AG09309 (cell line): ENCODE measurements at places on chromosomes 5 and 9.

DNA sequence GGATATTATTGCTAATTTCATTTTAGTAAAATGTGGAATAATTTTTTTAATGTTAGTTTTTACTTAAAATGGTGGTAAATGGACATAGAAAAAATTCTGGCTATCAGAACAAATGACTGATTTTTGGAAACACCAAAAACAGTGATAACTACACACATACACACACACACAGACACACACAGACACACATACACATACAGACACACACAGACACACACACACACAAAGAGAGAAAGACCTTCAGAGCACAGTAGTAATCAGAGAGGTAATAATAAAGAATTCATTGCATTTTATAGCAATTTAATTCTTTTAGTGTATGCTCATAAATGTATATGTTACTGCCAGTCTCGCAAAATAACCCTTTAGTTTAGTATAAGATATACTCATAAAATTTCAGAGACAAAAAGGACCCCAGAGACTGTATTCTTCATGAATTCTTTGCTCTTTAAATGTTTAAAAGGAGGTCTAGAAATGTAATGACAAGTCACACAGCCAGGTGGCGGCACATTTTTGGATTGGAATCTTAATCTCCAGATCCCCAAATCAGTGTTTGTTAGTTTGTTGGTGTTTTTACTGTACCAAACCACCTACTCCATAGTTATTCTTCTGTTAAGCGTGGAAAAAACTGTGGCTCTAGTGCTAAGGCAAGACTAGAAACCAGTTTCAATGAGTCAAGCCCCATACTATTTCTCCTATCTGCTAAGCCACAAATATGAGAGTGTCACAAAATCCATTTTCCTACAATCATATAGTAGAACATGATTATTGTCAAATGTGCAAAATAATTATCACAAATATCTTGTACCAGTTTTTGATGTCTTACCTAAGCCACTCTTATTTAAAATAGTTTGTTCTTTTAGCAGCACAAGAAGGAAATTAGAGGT lies 109.9 kb downstream of the EDIL3 start:
- DNase-seq: no peak

GRCh38 chr5:10579536-10580521 lies 16.0 kb downstream of the ANKRD33B start:
- DNase-seq: no peak

DNA sequence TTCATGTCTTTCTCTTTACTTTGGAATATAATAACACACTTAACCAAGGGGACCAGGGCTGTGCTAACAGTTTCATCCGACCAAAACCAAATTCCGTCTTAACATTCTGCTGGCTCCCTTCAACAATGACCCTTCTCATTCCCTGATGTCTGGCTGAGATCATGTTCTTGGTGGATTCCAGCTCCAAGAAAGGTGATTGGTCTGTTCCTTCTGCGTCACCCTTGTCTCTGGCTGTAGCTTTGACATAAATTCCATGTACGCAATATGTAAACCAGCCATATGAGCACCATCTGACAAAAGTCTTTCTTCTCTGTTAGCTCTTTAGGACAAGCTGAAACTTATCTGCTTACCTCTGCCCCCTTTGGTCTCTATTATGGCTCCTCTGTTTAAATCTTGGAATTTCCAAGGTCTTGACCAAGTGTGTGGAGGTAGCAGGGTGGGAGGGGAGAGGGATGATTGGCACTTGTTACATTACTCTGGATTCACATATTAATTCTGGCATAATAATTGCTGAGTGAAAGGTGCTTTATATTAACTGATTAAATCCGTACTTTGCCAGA lies 45.7 kb upstream of the HSD17B4 start:
- no peak for DNase-seq

- no peak for DNase-seq
Observed at GRCh38 chr9:128499920-128500319, 4.6 kb upstream of the GLE1 start.

DNA sequence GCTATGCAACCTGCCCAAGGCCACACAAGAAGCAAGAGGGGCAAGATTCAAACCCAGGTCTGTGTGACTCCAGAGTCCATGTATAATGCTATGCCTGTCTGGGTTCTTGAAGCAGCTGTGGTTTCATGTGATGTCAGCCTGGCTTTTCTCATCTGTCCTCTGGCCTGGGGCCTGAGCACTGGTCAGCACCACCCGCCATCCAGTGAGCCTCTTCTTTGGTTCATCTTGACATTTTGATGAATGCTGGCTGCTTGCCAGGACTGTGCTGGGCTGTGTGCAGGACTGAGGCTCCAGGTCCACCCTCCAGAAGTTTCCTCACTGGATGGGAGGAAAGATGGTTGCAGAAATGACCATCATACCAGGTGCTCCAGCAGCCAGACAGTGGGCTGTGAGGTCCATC lies 61.5 kb downstream of the TSTD2 start:
- no peak for DNase-seq

- no peak for DNase-seq
Observed at GRCh38 chr5:135441919-135442318, 5.2 kb downstream of the DCANP1 start.

- DNase-seq: no peak
Observed at GRCh38 chr9:34980181-34980761, 9.3 kb upstream of the DNAJB5 start.

DNA sequence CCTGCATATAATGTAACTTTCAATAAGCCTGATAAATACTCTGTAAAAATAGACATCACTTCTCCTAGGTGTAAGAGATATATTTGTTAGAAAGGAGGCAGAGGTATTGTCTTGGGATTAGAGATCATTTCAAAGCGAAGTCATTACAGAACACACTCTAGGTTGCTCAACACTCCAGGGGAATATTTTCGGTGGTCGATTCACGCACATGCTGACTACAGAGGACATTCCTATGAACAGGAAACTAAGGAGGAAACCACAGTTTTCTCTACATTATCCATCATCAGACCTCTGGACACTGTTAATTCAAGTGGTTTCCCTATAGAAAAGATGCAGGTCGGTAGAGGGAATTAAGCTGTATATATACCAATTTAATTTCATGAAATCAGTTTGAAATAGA lies 370.0 kb downstream of the NDUFS4 start:
- no peak for DNase-seq

- DNase-seq: no peak
Observed at GRCh38 chr5:174545926-174546325, 178.5 kb upstream of the MSX2 start.

- DNase-seq: no peak
Observed at GRCh38 chr5:72463449-72464052, 43.7 kb downstream of the ZNF366 start.

DNA sequence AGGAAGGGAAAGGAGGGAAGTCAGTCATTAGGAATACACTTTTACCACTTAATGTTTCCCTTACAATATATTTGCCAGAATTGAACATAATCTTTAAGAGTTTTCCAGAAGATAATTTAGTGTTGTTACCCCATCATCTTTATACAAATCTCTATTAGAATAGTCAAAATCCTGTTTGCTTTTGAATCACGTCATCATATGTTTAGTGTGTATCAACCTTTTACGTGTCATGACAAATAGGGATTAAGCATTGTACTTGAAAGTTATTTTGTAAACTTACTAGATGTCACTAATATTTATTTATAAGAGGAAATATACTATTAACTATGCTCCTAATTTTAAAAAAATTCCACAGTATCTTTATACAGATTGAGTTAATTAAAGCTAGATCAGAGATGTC lies 1899.5 kb downstream of the MAT2B start:
- DNase-seq: no peak

GRCh38 chr5:89043676-89044075 lies 160.7 kb upstream of the MEF2C start:
- DNase-seq: no peak

- no peak for DNase-seq
Observed at GRCh38 chr9:5470122-5470521, 19.8 kb downstream of the CD274 start.

DNA sequence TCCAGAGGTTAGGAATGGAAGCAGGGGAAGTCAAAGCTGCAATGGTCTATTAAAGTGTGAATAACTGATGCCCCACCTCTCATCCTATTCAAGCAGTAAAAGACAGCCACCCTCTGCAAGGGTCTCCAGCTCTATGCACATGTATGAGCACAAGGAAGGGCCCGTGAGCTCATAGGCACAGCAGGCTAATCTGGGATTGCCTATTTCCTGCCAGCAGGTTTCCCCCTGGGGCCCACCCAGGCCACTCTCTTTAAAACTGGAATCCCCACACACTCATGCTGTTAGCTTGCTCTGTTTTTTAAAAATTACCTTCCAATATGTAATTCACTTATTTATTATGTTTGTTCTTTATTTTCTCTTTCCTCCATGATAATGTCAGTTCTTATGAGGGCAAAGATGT lies 48.7 kb upstream of the ZNF366 start:
- no peak for DNase-seq

- DNase-seq: no peak
Observed at GRCh38 chr5:10635867-10636350, 72.0 kb downstream of the ANKRD33B start.

DNA sequence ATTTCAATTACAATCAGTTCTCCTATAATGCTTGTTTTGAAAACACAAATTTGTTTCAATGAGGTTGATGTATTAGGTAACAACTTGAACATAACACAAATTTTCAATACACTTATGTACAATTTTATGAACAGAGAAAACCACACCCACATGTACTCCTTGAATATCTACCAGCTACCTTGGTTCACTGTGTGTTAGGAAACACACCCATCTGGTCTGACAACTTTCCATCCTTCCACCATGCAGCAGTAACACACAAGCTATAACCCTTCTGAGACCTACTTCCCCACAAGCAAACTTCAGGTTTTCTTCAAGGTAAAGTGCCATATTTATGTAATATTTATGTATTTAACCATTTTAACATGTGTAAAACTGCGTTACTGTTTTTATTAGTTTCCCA lies 36.4 kb upstream of the UBQLN1 start:
- DNase-seq: no peak

DNA sequence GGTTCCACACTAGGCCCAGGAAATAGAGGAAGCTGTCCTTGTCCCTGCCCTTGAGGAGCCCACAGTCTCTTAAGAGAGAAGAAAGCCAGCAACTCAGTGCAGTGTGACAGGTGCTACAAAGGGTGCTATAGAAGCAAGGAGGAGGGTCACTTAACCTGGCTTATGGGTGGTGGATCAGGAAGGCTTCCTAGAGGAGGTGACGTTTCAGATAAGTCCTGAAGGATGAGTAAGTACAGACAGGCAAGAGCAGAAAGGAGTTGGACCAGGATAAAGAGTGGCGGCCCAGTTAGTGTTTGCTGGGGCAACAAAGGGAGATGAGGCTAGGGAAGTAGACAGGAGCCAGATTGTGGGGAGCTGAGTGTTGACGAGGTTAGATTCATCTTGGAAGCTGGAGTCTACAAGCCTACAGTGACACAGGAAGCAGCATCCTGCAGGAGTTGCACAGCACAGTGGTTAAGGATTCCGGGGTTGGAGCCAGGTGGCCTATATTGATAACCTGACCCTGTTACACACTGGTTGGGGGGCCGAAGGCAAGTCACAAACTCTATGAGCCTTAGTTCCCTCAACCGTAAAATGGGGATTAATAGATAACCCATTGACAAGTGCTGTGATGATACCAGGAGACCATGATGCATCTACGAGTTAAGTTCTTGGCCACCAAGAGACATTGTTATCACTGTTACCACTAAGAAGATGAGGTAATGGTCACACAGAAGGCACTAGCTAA lies 5.4 kb upstream of the LHX6 start:
- DNase-seq: no peak

- DNase-seq: no peak
Observed at GRCh38 chr5:104347119-104347708, 784.6 kb upstream of the NUDT12 start.

DNA sequence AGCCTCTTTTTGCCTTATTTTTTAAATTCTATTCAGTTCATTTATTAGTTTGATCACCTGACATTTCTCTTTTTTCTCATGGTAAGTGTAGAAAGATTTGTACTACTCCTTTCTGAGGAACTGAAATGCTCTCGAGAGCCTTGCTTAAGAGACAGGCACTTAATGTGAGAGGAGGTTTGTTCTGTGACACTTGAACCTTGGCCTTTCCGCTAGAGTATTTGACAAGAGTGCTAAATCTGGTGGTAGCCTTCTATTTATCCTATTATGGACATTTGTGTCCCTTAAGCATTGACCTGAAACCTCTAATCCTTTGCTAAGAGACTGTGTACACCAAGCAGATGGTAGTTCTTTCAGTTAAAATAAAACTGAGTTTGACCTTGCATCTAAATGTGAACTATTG lies 805.0 kb upstream of the PTPRD start:
- DNase-seq: no peak

DNA sequence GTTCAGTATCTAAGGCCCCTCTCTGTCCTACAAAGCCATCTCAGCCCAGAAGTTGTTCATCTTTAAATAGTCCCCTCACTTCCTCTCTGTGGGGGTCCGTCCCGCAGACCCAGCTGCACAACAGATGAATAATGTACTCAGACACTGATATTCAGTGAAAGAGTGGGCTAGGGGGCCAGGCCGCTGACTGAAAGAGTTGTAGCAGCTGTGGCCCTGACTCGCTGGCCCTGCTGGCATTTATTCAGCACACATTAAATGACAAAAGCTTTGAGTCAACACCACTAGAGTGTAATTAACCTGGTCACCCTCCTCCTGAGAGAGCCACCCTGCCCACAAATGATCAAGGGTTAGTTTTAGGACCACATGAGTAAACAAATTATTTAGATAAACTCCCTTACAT lies 76.3 kb downstream of the MED10 start:
- no peak for DNase-seq

DNA sequence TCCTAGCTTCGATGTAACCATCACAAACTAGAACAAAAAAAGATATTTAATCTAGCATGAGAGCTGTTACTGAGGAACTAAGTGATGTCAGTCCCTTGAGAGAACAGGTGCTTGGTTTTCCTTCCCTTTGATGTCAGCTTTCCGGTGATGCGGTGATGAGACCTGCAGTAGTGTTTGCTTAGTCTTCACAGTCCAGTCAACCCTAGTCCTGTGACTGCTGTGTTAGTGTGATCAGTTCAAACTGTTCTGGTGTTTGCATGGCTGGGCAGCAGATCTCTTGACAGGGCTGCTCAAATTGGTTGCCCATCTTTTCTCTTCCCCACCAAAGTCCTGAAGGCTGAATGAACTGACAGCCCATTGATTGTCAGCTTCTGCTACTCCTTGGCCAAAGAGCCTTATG lies 608.6 kb upstream of the DAB2 start:
- no peak for DNase-seq

DNA sequence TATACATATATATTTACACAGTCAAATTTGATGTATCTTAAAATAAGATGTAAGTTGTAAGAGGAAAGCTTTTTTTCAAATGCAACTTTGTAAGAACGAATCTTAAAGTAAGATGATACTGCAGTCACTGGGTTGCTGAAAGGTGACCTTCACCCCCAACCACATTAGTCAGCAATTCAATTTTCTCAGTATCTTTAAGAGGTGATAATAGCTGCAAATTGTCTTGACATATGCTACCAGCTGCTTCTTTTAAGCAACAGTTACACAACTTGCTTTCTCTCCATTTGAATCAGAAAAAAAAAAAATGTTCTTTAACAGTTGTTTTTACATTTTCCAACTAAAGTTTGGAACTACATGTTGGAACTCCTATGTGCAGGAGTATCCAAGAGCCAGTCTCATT lies 246.6 kb upstream of the CCNG1 start:
- no peak for DNase-seq
